ENCODE measurements at places on chromosomes 13 and 19. TPM values are rescaled to one million over a fixed set of nuclear protein-coding genes. Genes with fewer than 3 reads are reported as not detected.

The APLP1 gene
- total RNA-seq = 2.3 TPM

The BAX gene
- total RNA-seq = 109 TPM

The ZNF99 gene
- 0.31 TPM for total RNA-seq

The ZNF681 gene
- total RNA-seq = 2.1 TPM

The PCSK4 gene
- total RNA-seq = 7.9 TPM

The ESD gene
- total RNA-seq = 78.9 TPM

The BEST2 gene
- total RNA-seq = not detected

The CADM4 gene
- 5.9 TPM for total RNA-seq

The CEACAM16 gene
- 0.26 TPM for total RNA-seq

The IQCN gene
- 1.3 TPM for total RNA-seq

The TMEM205 gene
- total RNA-seq = 101 TPM

The LIM2 gene
- total RNA-seq = not detected

The TEX101 gene
- total RNA-seq = not detected

The DACH1 gene
- total RNA-seq = 5.4 TPM

The LYPD5 gene
- total RNA-seq = 8.1 TPM

The OR7D2 gene
- not detected for total RNA-seq

The TBXA2R gene
- total RNA-seq = 2.8 TPM

The WDR87 gene
- not detected for total RNA-seq

The FKBP8 gene
- 225 TPM for total RNA-seq
